ENCODE measurements at places on chromosomes 11 and 22.

DNA sequence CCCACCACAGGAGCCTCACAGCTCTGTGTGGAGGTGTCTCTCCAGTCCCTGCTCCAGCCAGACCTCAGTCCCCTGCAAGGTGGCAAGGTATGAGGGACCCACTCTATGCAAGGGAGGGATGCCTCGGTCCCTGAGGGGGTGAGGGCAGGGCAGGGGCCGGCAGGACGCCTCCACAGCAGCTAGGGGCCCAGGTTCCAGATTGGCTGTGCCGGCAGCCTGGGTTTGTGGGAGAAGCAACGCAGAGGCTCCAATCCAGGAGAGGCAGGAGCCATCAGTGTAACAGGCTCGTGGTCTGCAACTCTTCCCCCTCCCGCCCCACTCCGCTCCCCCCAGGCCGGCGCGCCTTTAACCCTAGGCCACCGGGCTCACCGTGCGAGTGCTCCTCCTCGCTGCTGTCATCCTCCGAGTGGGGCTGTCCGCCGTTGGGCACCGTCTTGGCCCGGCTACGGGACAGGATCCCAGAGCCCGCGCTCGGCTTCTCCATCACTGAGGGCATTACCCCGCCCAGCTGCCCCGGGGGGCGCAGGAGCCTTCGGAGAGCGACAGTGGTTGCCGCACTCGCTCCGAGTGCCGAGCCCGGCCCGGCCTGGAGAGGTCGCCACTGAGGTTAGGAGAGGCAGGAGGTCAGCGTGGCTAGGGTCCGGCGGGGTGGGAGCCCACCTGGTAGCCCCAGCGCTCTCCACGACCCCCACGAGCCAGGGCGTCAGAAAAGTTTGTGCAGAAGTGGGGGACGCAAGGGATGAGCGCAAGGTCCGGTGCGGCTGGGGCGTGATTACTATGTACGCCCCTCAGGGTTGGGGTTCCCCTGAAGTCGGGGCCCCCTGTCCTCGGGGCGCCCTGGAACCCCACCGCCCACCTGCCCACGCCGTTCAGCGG lies 765 bp downstream of the RCOR2 start:
- DNase-seq, result no peak

- DNase-seq, result no peak
Observed at GRCh38 chr11:46832511-46833214, 13.4 kb downstream of the CKAP5 start.

- no peak for DNase-seq
Observed at GRCh38 chr11:110514967-110515366, 85.2 kb downstream of the FDX1 start.

- no peak for DNase-seq
Observed at GRCh38 chr11:64396079-64396591, 37.2 kb downstream of the RPS6KA4 start.

DNA sequence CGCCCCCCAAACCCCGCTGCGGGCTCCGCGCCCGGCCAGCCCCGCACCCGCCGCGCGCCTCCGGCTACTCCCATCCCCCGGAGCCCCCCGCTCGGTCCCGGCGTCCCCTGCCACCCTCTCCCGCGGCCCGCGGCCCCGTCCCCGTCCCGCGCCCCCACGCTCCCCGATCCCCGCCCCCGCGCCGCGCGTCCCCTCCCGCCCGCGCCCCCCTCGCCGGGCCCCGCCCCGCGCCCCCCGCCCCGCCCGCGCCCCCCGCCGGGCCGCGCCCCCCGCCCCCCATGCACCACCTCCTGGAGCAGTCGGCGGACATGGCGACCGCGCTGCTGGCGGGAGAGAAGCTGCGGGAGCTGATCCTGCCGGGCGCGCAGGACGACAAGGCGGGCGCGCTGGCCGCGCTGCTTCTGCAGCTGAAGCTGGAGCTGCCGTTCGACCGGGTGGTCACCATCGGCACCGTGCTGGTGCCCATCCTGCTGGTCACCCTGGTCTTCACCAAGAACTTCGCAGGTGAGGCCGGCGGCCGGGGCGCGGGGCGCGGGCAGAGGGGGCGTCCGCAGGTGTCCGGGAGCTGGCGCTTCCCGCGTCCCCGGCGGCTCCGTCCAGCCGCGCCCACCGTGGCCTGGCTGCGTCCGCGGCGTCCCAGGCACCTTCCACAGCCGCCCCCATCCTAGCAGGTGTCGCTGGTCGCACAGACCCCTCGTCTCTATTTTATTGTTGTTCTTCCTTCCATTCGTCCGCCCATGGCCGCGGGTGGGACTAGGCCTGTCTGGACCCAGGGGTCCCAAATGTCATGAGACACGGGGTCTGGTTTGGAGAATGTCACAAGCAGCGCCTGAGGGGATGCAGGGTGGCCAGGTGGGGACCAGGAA lies at the start of gene PANX2:
PANX2 (plus strand) TSS at position 279 of the 866 bp plus-strand sequence; CDS start at position 279, 0 bp downstream.
- DNase-seq, result no peak

GRCh38 chr11:2781408-2782274 lies 81.8 kb upstream of the KCNQ1OT1 start:
- DNase-seq, result no peak
